ENCODE measurements at places on chromosomes 2 and 18.

GRCh38 chr2:29130295-29130694, 15.1 kb downstream of the CLIP4 start:
- DNase-seq = peak; percentile 10

DNA sequence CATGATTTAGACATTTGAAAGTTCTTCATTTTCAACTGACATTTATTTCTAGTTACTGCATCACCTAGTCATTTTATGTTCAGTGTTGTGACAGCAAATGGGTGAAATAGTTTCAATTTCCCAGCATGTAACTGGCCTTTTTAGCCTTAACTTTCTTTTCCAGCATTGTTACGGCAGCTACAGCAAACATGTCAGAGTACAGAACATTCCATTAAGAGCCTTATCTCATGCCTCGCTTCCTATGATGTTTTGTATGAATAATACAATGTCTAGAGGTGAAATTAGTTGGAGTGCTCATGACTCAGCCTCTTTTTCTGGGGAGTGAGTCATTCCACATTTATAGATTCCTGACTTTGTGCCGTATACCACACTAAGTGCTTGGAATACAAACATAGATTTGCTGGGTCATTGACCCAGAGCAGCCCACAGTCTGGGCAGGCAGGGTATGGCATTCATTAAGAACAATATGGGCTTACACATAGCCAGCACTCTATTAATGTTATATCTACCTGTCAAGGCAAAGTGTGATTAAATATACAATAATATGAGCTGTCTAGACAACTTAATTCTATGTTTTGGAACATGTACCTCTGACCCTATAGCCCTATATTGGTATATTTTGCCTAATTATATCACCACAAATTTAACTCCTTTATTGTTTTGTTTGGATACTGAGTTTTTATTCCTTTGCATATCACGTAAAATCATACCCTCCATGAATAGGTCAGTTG, 72.2 kb downstream of the MAP2 start:
- DNase-seq = no peak

- no peak for DNase-seq
Measured at GRCh38 chr18:73688851-73689711, 458.6 kb downstream of the FBXO15 start.

DNA sequence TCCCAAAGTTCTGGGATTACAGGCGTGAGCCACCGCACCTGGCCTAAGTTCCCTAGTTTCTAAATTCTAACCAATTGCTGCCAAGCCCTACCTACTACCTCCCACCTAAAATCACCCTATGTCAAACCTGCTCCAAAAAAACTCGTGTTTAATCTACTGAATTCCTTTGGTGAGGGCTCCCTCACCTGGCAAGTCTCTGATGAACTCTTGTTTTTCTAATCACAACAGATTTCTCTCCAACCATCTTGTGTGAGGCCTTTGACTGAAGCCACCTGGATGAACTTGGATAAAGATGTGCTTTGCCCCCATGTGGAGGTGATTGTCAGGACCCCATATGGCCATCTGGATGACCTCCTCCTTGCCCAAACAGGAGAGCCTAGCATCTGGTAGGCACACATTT, 17.4 kb upstream of the SLC35G4 start:
- DNase-seq = no peak

- no peak for DNase-seq
Measured at GRCh38 chr2:113054066-113054465, 1.4 kb upstream of the IL36B start.

DNA sequence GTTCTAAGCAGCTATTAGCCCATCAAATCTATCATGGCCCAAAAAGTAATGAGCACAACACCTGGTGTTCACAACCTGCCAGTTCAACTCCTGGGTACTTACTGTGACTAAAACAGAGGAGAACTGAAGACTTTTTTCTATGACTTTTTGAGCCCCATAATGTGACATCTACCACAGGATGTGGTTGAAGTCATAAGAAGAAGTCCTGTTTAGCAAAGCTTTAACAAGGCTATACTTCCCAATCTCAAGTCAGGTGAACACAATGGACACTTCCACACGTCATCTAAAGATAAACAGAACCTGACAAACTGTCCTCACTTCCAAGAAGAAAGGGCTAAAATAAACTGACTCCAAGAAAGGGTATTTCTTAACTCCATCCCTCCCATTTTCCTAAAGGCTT, 138.8 kb downstream of the ATAD2B start:
- DNase-seq = no peak

Data from substantia nigra (tissue), 51 donors.